CD8-positive, alpha-beta memory T cell (primary cell): ENCODE measurements at places on chromosomes 3 and 15. TPM values are rescaled to one million over a fixed set of nuclear protein-coding genes. Genes with fewer than 3 reads are reported as not detected.

GRCh38 chr3:159877924-159878323 lies 110.7 kb upstream of the IL12A start:
- DNase-seq, result no peak

GRCh38 chr15:78880813-78881212 lies 8.1 kb downstream of the MORF4L1 start:
- DNase-seq, result no peak

KBTBD13 gene
- not detected for total RNA-seq

GRCh38 chr3:150090006-150090405 lies 119.3 kb upstream of the PFN2 start:
- no peak for DNase-seq

DNA sequence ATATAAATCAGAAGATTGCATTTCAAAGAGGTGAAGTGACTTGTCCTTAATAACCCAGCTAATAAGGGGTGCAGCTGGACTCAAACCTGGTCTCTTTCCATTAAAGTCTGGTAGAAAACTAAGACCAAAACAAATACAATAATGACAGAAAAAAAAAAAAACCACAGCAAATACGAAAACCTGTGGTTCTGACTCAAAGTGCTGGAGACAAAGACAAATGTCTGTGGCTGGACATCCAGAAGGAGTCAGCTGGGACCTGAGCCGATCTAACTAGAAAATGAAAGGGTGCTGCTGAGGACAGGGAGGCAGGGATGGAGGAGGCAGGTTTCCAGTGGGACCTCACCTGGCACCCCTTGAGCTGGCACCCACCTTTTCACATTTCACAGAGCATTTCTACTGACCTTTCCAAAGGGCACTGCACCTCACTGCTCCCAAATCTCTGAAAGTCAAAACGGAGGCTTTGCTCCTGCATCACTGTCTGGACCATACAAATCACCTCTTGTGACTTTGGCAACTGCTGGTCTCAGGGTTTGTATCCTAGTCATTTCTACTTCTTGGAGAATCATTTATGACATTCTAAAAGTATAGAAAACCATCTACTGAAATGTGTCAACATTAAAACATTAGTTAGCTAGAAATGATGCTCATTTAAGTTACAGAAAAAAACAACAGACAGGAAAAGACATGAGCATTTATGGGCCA lies 61.7 kb downstream of the CCNL1 start:
- DNase-seq, result no peak

- DNase-seq, result no peak
Measured at GRCh38 chr3:62363275-62363674, 10.1 kb downstream of the FEZF2 start.

GRCh38 chr3:155861476-155862183 lies 7.4 kb upstream of the SLC33A1 start:
- DNase-seq, result no peak

DNA sequence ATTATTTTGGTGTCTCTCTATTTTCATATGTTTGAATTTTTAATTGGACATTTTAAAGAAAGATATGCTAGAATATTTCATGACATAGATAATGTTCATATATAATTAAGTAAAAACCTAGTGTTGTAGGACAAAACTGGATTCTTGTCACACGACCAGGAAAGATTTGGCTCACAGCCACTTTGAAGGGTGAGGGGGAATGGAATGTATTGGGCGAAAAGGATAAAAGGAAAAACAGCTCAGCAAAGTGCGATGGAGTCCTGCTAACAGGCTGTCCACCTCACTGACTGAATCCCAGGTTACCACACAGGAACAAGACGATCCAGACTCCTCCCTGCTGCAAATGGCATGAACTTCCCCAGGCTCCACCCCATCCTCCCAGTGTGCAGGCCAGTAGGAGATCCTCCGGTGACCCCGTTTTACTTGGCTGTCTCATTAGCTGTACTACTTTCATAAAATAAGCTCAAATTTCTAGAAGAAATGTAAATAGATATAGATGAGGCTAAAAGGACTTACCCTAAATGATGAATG lies 186.2 kb downstream of the CD47 start:
- no peak for DNase-seq

DNA sequence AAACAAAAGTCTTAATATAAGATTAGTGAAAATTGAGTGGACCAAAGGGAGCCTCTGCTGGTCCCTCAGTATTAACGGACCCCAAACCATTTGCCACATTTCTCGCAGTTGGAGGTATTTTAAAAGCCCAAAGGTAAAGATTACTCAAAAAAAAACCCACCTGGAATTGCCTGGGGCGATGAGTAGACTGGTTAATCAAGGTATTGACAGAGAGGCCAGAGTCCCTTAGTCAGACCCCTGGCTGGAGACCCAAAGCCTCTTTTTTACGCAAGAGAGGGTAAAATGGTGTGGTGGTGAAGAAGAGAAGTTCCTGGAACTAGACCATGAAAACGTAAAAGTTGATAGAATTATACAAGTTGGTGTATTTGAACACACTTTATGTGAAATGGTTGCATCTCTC lies 137.2 kb downstream of the IMPG2 start:
- DNase-seq, result no peak

CPN2 gene
- not detected for total RNA-seq

GRCh38 chr3:185052631-185053030 lies 100.2 kb downstream of the C3orf70 start:
- no peak for DNase-seq

GRCh38 chr3:179000144-179000543 lies 71.5 kb downstream of the ZMAT3 start:
- no peak for DNase-seq

- DNase-seq, result no peak
Measured at GRCh38 chr3:76387000-76387399, 601.7 kb upstream of the ZNF717 start.

FURIN gene
- total RNA-seq, result 124 TPM

- DNase-seq, result no peak
Measured at GRCh38 chr15:92503889-92504288, 110.2 kb downstream of the ST8SIA2 start.

DNA sequence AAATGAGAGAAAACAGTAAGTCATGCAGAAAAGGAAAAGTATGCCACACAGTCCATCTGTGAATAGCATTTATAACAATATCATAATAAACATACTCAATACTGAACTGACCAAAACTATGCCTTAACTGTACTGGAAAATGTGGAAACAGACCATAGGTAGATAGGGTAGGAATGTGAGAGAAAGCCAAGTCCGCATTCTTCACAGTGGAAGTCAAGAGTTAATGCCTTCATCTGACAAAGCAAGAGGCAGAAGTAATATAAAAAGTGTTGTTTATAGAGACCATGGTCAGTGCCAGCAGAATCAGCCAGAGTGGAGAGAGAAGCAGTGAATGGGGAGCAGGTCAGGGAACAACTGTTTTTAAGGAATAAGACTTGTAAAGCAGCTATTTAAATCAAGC lies 52.3 kb downstream of the KBTBD12 start:
- no peak for DNase-seq
